ENCODE measurements at places on chromosomes 2 and 18.

DNA sequence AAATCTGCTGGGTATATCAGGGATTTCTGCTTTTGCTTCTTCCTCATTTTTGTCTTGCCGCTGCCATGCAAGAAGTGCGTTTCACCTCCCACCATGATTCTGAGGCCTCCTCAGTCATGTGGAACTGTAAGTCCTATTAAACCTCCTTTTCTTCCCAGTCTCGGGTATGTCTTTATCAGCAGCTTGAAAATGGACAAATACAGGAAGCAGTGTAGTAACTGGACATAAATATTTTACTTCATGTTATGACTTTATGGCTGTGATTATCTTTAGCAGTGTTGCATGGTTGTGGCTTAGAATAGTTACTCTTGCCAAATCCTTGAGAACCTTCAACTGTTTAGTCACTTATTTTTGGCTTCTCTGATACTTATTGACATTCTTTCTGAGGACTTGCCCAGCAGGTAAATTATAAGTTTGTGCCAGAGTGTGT lies 66.2 kb upstream of the DLX2 start:
- no peak overlapping the region for H3K4me3 ChIP-seq
- no peaks in the 10 kb centered on the region for H3K27me3 ChIP-seq
- H3K4me1 ChIP-seq = peaks cover 5% of the 10 kb centered on the region
- H3K36me3 ChIP-seq = no peaks in the 10 kb centered on the region

GRCh38 chr2:29025711-29026110 lies 44.6 kb downstream of the TOGARAM2 start:
- DNase-seq = no peak
- no peak overlapping the region for H3K4me3 ChIP-seq
- H3K4me1 ChIP-seq = no peaks in the 10 kb centered on the region
- no peak overlapping the region for H3K27ac ChIP-seq
- no peaks in the 10 kb centered on the region for H3K36me3 ChIP-seq

DNA sequence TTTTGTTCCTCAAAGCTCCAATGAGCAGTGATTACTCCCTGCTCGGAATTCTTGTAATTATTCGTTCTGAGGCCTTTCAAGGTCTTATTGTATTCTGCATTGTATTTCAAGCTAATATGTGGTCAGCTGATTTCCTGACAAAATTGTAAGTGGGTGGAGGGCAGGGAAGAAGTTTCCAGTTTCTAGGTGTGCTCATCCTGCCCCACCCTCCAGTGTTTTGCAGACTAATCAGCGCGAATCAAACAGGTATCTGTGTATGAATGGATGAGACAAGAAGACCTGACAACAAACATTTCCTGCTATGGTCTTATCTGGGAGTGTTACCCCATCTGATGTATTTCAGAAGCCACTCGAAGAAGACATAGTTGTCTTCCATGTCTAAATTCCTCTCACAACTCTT lies 35.3 kb downstream of the MYCN start:
- no peak for DNase-seq
- H3K27me3 ChIP-seq = no peaks in the 10 kb centered on the region
- no peaks in the 10 kb centered on the region for H3K36me3 ChIP-seq
- H3K4me3 ChIP-seq = no peak overlapping the region
- no peak overlapping the region for H3K27ac ChIP-seq
- H3K4me1 ChIP-seq = peaks cover 7% of the 10 kb centered on the region

DNA sequence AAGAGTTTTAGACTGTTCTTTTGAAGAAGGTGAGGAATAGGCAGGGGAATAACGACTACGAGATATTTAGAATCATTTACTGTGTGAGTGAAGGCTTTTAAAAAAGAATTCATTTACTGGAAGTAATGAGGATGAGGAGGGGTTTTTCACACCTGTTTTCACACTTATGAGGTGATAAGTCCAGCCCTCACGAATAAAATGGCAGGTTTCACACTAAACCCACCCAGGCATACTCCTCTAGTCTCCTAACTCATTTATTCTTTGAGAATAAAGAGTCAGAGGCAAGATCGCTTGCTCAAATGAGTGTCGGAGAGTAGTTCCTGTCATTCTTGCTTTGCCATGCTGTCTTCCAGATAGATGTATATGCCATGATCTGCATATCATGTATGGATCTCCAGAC lies 79.0 kb upstream of the ZEB2 start:
- no peak overlapping the region for H3K4me3 ChIP-seq
- H3K27me3 ChIP-seq = no peaks in the 10 kb centered on the region
- no peak overlapping the region for H3K27ac ChIP-seq
- DNase-seq = no peak
- no peaks in the 10 kb centered on the region for H3K36me3 ChIP-seq

- DNase-seq = no peak
- H3K27ac ChIP-seq = no peak overlapping the region
- no peaks in the 10 kb centered on the region for H3K36me3 ChIP-seq
Observed at GRCh38 chr18:72339976-72340375, 204.2 kb downstream of the CBLN2 start.

DNA sequence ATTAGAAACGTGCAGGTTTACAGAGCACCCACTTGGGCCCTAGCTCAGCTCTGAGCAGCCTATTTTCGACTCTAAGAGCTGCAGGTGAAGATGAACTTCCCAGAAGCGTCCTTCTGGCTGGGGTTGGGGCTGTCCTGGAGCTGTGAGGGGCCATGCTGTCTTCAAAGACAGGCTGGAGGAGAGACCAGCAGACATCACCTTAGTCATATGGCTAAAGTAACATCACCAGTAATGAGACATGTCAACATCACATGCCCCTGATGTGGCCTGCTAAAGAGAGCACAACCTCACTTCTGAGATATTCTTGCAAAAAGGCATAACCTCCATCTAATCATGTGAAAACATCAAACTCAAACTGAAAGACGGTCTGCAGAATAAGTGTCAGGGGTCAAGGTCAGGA lies 87.2 kb upstream of the ZNF532 start:
- H3K4me3 ChIP-seq = no peak overlapping the region
- H3K27ac ChIP-seq = no peak overlapping the region
- no peaks in the 10 kb centered on the region for H3K36me3 ChIP-seq
- H3K27me3 ChIP-seq = no peaks in the 10 kb centered on the region
- no peak for DNase-seq

DNA sequence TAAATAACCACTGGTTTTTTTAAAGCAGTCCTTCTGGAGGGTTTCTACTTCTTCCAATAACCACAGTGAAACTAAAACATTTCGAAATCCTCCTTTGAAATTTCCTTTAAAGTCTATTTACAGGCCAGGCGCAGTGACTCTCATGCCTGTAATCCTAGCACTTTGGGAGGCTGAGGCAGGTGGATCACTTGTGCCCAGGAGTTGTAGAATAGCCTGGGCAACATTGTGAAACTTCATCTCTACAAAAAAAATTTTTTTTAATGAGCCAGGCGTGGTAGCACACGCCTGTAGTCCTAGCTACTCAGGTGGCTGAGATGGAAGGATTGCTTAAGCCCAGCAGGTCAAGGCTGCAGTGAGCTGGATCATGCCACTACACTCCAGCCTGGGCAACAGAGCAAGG lies 15.2 kb downstream of the KIDINS220 start:
- H3K4me1 ChIP-seq = peaks cover 14% of the 10 kb centered on the region
- no peak overlapping the region for H3K27ac ChIP-seq
- H3K27me3 ChIP-seq = no peaks in the 10 kb centered on the region
- DNase-seq = no peak
- H3K36me3 ChIP-seq = peaks cover 2% of the 10 kb centered on the region

DNA sequence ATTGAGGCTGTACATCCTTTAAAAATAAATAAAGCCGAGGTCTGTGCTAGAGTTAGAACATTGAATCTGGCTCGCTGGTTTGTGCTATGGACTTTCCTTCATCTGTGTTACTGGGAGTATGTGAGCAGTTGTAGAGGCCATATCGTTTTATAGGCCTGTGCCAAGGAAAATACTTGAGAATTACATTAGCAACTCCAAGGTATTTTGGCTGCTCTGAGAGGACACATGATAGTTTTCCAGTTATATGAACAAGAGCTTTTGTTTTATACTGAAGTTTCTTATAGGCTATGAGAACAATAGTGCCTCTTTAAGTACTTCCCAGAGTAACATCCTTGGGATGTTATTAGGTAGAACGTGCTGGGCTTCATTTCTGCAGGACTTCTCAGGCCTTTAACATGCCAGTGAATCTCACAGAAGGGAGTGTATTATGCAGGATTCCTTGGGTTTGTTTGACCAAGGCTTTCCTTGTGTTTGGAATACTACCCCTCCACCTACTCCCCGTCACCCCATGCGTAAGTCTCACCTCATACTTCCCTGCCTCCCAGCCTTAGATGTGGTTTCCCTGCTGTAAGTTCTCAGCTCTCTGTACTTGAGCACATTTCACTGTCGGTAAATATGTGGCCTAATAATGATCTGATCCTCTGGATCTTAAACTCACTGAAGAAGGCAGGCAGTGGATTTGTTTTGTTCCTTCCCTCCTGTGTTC lies 21.0 kb downstream of the TCF7L1 start:
- no peaks in the 10 kb centered on the region for H3K27me3 ChIP-seq
- H3K4me3 ChIP-seq = no peak overlapping the region
- no peaks in the 10 kb centered on the region for H3K36me3 ChIP-seq
- no peaks in the 10 kb centered on the region for H3K4me1 ChIP-seq

GRCh38 chr18:78123926-78124797 lies 855.5 kb upstream of the SALL3 start:
- no peaks in the 10 kb centered on the region for H3K36me3 ChIP-seq
- no peaks in the 10 kb centered on the region for H3K4me1 ChIP-seq
- H3K27ac ChIP-seq = no peak overlapping the region
- no peaks in the 10 kb centered on the region for H3K27me3 ChIP-seq
- DNase-seq = no peak
